ENCODE measurements at places on chromosomes 5 and 9. TPM values are rescaled to one million over a fixed set of nuclear protein-coding genes. Genes with fewer than 3 reads are reported as not detected.

PCDHGA8 gene
- not detected for polyA plus RNA-seq

AIF1L gene
- polyA plus RNA-seq: not detected

CHSY3 gene
- not detected for polyA plus RNA-seq

CNTNAP3 gene
- not detected for polyA plus RNA-seq

DRD1 gene
- polyA plus RNA-seq: not detected

ELAVL2 gene
- not detected for polyA plus RNA-seq

ROR2 gene
- not detected for polyA plus RNA-seq

QRFP gene
- polyA plus RNA-seq: 0.18 TPM

SPINK5 gene
- not detected for polyA plus RNA-seq

TRPM3 gene
- polyA plus RNA-seq: not detected

CCNJL gene
- not detected for polyA plus RNA-seq

SETX gene
- polyA plus RNA-seq: 18.4 TPM

OCLN gene
- not detected for polyA plus RNA-seq

ANKDD1B gene
- polyA plus RNA-seq: 0.32 TPM

HTR4 gene
- polyA plus RNA-seq: not detected

FABP6 gene
- polyA plus RNA-seq: not detected

POU5F2 gene
- polyA plus RNA-seq: 0.04 TPM

C9orf43 gene
- not detected for polyA plus RNA-seq

GBGT1 gene
- 8.0 TPM for polyA plus RNA-seq

RORB gene
- not detected for polyA plus RNA-seq

OR13J1 gene
- polyA plus RNA-seq: not detected

ANKRD18A gene
- not detected for polyA plus RNA-seq

PARP8 gene
- polyA plus RNA-seq: 27.5 TPM

RXFP3 gene
- not detected for polyA plus RNA-seq

PCDHA11 gene
- polyA plus RNA-seq: not detected

ELP1 gene
- 4.9 TPM for polyA plus RNA-seq

FOXB2 gene
- polyA plus RNA-seq: not detected

SLC34A1 gene
- polyA plus RNA-seq: not detected

CD274 gene
- polyA plus RNA-seq: 0.84 TPM

CENPH gene
- 0.38 TPM for polyA plus RNA-seq

G3BP1 gene
- polyA plus RNA-seq: 60.6 TPM

FAM221B gene
- polyA plus RNA-seq: 0.11 TPM

NUTM2F gene
- polyA plus RNA-seq: not detected

EGR1 gene
- 16.9 TPM for polyA plus RNA-seq

DYNC2I2 gene
- polyA plus RNA-seq: 2.2 TPM

PDGFRB gene
- polyA plus RNA-seq: 0.20 TPM

HEMGN gene
- polyA plus RNA-seq: not detected

ZDHHC11 gene
- not detected for polyA plus RNA-seq

TUSC1 gene
- polyA plus RNA-seq: 1.8 TPM

TXN gene
- polyA plus RNA-seq: 46.1 TPM

GRK6 gene
- polyA plus RNA-seq: 63.4 TPM

PHF24 gene
- not detected for polyA plus RNA-seq

IRX2 gene
- polyA plus RNA-seq: not detected

OBP2B gene
- polyA plus RNA-seq: not detected

CDH10 gene
- not detected for polyA plus RNA-seq

LRRC26 gene
- not detected for polyA plus RNA-seq

PCDHB15 gene
- polyA plus RNA-seq: not detected

PCDHGC5 gene
- 0.03 TPM for polyA plus RNA-seq

MEGF10 gene
- polyA plus RNA-seq: not detected

NR5A1 gene
- 0.03 TPM for polyA plus RNA-seq

ZNF883 gene
- polyA plus RNA-seq: 0.14 TPM

DELE1 gene
- polyA plus RNA-seq: 49.6 TPM

C9orf152 gene
- polyA plus RNA-seq: not detected

SEMA5A gene
- polyA plus RNA-seq: not detected

TMC1 gene
- polyA plus RNA-seq: 0.40 TPM

PCDHGA1 gene
- not detected for polyA plus RNA-seq

FUT7 gene
- polyA plus RNA-seq: 10.5 TPM

FOXD4L5 gene
- polyA plus RNA-seq: not detected
